ENCODE measurements at places on chromosomes 2 and 18. TPM values are rescaled to one million over a fixed set of nuclear protein-coding genes. Genes with fewer than 3 reads are reported as not detected.

Gene TNFAIP6
- not detected for total RNA-seq

Gene HOXD8
- 0.39 TPM for total RNA-seq

Gene CCBE1
- 5.8 TPM for total RNA-seq

Gene CDKL4
- total RNA-seq = not detected

Gene KATNAL2
- total RNA-seq = 9.4 TPM

Gene CPS1
- total RNA-seq = 27.5 TPM

Gene DNER
- total RNA-seq = 0.28 TPM

Gene L3MBTL4
- not detected for total RNA-seq

Gene DUSP19
- total RNA-seq = 6.2 TPM

Gene REG3A
- total RNA-seq = not detected

Gene GAL3ST2
- total RNA-seq = 3.9 TPM

Gene PKDCC
- total RNA-seq = 3.9 TPM

Gene TUBA3E
- not detected for total RNA-seq

Gene UGT1A5
- total RNA-seq = 91.2 TPM

Gene LIPG
- total RNA-seq = 30.9 TPM

Gene KLHL41
- total RNA-seq = not detected

Gene RPIA
- 21.3 TPM for total RNA-seq

Gene IL36B
- total RNA-seq = not detected

Gene LINC00305
- total RNA-seq = not detected

Gene LIMS2
- 1.4 TPM for total RNA-seq

Gene APLF
- 4.5 TPM for total RNA-seq

Gene DSEL
- 2.5 TPM for total RNA-seq

Gene EPB41L3
- total RNA-seq = not detected

Gene RNF152
- total RNA-seq = not detected

Gene EMX1
- not detected for total RNA-seq

Gene CRYBA2
- not detected for total RNA-seq

Gene ALPP
- 47.5 TPM for total RNA-seq

Gene TMEFF2
- not detected for total RNA-seq

Gene UPP2
- not detected for total RNA-seq

Gene DHRS9
- not detected for total RNA-seq

Gene RFTN2
- total RNA-seq = not detected

Gene COPS9
- total RNA-seq = 202 TPM

Gene KCNG2
- total RNA-seq = not detected

Gene LYPD1
- total RNA-seq = 10.3 TPM

Gene TMEM182
- total RNA-seq = 12.9 TPM

Gene HOXD11
- total RNA-seq = not detected

Gene YES1
- 111 TPM for total RNA-seq

Gene SCN2A
- total RNA-seq = not detected

Gene NPPC
- total RNA-seq = not detected

Gene ARL4C
- 51.3 TPM for total RNA-seq

Gene MRPL33
- total RNA-seq = 81.9 TPM

Gene IGFBP5
- 10.0 TPM for total RNA-seq

Gene KIF5C
- 0.23 TPM for total RNA-seq

Gene SULT1C2
- total RNA-seq = 2.1 TPM

Gene CIAO1
- total RNA-seq = 85.3 TPM

Gene ABCG5
- not detected for total RNA-seq

Gene EPHA4
- 21.3 TPM for total RNA-seq

Gene UGT1A9
- not detected for total RNA-seq

Gene SCTR
- total RNA-seq = not detected

Gene RESP18
- total RNA-seq = not detected

Gene FABP1
- total RNA-seq = not detected

Gene CCDC74A
- 3.4 TPM for total RNA-seq

Gene TCF23
- not detected for total RNA-seq

Gene CCDC150
- total RNA-seq = 9.8 TPM
